ENCODE measurements at places on chromosomes 3 and 15. TPM values are rescaled to one million over a fixed set of nuclear protein-coding genes. Genes with fewer than 3 reads are reported as not detected.
A peak's percentile ranks its signal among the peaks of the same experiment; 100 is the strongest.

Gene MGLL
- total RNA-seq = 0.29 TPM

Gene ALDH1A3
- total RNA-seq = not detected

Gene NUSAP1
- 165 TPM for total RNA-seq

Gene CDHR4
- not detected for total RNA-seq

Gene SAMMSON
- total RNA-seq = not detected

Gene SIDT1
- total RNA-seq = 19.9 TPM

Gene CHRNA7
- total RNA-seq = 0.25 TPM

Gene VIPR1
- total RNA-seq = 6.0 TPM

Gene CKMT1A
- not detected for total RNA-seq

Gene CPN2
- total RNA-seq = not detected

- no peak for DNase-seq
Measured at GRCh38 chr3:67389176-67389575, 265.2 kb downstream of the SUCLG2 start.

DNA sequence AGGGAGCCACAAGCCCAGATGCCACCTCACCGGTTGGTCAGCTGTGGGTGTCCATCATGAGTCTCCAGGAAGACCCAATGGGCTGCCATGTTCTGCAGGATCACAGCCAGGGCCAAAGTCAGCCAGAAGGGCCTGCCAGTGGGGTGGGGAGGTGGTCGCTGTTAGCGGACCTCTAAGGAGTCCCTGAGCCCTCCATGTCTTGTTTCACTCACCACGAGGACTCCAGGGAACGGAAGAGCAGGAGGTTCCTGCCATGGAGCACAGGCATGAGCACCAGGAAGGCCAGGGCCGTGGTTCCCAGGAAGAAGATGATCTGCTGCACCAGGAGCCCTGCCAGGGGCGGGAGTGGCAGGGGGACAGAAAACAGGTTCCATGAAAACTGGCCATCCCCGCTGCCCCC is 8.6 kb downstream of the ISLR start:
- no peak for DNase-seq

DNA sequence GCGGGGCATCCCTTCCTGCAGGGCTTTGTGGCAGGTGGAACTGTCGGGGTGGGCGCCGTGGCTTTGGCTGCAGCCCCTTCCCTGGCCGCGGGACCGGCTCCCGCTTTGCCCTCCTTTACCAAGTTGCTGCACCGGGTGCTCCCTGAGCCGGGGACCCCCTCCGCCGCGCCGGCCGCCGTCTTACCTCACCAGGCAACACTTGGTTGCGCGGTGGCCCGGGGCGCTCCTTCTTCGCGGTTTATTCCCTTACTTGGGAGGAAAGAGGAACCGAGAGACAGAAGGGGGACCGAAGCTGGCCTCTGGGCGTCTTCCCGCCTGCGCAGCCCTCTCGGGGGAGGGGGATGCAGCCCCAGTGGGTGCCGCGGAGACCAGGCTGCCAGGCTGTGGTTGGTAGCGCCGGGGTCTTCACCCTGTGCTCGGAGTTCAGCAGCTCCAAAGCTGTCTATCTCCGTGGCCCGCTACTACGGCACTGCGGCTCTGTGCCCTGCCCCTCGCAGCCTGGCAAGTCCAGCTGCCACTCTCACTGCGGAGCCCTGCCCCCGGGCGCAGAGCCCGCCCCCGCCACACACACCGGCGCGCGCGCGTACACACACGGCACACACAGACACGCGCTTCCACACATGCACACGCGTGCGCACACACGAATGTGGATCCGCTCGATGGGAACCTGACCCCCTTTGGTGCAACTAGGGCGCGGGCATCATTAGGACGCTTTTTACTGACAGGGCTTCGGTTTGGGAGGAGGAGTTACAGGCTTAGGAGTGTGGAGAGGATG is at the start of gene DGKG:
TSS of gene DGKG (minus strand) at position 473 of the 775 bp plus-strand sequence. CDS start 41,775 bp downstream, outside the sequence.
- peak; percentile 46 for DNase-seq

- no peak for DNase-seq
Measured at GRCh38 chr3:127674790-127675189, 2.0 kb downstream of the ABTB1 start.

DNA sequence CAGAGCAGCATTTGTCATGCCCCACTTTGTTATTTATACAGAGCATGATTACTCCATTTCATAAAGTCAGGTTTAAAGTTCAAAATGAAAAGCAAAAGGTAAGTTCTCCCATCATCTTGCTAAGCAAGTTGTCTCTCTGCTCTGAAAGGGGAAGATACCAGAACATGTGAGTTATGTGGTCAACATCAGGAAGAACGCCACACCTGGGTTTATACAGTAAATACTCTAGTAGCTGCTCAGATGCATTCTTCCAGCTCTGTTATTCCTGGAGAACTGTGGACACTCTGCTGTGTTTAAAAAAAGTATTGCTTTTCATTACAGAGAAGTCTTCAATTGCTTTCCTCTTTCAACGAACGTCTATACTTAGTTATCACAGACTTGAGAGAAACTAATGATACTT is 145.7 kb downstream of the PLCL2 start:
- no peak for DNase-seq

GRCh38 chr3:37064747-37065146 is 71.4 kb downstream of the MLH1 start:
- DNase-seq = no peak

GRCh38 chr15:63022663-63023062 is 19.9 kb upstream of the TPM1 start:
- no peak for DNase-seq

- DNase-seq = no peak
Measured at GRCh38 chr3:45080824-45081223, 54.7 kb downstream of the CLEC3B start.

GRCh38 chr3:58215317-58216025 is 4.7 kb upstream of the DNASE1L3 start:
- DNase-seq = no peak

DNA sequence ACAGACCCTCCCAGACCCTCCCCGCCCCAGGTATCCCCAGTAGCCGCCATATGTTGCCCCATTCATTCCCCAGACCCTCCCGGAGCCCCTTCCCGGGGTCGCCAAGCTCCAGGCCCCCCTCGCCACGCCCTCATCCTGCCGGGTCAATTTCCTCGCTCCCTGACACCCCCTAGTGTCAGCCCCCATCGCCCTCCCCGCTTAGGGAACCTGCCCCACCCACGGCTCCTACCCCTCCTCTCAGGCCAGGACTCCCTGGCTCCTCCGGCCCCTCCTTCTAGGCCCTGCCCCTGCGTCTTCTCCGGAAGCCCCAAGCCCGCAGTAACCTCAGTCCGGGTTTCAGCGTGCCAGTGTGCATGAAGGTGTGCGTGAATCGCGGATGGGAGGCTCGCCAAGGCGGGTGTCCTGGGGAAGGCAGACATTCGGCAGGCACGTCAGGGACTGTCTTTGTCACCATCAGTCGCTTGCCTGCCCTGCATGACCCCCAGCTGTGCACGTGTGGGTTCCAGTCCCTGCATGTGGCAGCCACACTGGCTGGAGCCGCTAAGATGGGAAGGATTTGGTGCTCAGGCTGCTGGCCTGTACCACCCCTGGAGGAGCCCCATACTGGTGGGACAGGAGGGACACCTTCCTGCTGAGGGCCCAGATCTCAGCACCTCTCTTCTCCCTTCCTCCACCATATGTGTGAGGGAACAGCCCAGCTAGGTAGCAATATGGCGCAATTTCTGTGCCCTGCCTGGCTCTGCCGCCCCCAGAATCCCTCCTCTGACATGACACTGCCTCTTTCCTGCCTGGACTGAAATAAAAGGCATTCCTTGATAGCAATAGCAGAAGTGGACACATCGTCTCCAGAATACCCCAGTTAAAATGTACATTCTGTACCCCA is 693 bp downstream of the DISP2 start:
- DNase-seq = peak; percentile 38

Data from activated naive CD8-positive, alpha-beta T cell treated with anti-CD3 and anti-CD28 coated beads for 36 hours (primary cell).